ENCODE measurements at places on chromosomes 12 and 14.

GRCh38 chr14:52304248-52304904 lies 9.7 kb upstream of the PTGER2 start:
- no peak for DNase-seq

GRCh38 chr14:103925316-103925715 lies 2.9 kb upstream of the TDRD9 start:
- DNase-seq, result no peak

- DNase-seq, result no peak
These were observed 3.3 kb downstream of the IL26 start for GRCh38 chr12:68222326-68222725.

- DNase-seq, result no peak
These were observed 33.3 kb upstream of the INF2 start for GRCh38 chr14:104656014-104656714.

DNA sequence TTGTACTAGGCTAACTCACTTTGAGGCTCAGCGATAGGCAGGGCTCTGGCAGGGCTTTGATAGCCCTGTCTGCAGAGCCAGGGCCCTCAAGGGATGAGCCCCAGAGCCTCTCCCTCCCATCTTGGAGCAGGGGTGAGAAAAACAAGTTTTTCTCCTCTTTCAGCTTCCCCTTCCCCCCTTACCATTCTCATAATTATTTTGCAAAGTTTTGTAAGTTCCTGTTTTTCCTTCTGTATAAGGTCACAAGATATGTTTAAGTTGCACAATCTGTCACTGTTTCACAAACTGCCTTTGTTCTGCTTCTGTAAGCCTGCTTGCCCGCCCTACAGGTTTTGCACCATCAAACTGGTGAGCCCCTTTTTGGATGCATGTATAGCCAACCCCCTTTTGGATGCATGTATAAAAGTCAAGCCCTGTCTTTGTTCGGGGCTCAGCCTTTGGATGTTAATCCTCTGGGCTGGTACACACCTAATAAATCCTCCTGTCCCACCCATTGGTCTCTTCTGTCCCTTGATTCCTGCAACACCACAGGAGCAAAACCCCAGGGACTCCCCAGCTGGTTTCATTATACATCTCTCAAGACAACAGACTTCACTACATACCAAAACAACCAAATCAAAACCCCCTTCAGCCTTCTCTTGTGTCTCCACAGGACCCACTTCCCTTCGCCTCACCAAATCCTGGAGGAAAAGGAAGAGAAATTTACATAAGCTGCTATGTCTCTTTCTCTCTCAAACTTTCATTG lies 52.5 kb upstream of the RESF1 start:
- no peak for DNase-seq

DNA sequence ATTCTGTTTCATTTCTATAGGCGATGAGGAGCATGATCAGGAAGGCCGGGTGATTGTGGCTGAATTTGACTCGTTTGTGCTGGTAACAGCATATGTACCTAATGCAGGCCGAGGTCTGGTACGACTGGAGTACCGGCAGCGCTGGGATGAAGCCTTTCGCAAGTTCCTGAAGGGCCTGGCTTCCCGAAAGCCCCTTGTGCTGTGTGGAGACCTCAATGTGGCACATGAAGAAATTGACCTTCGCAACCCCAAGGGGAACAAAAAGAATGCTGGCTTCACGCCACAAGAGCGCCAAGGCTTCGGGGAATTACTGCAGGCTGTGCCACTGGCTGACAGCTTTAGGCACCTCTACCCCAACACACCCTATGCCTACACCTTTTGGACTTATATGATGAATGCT lies 1.9 kb downstream of the APEX1 start:
- DNase-seq, result no peak

GRCh38 chr12:64392221-64392620 lies 1.7 kb upstream of the C12orf56 start:
- DNase-seq, result no peak

- DNase-seq, result no peak
These were observed 15.4 kb upstream of the PLEKHG3 start for GRCh38 chr14:64688811-64689281.

GRCh38 chr14:104591506-104592291 lies 12.1 kb downstream of the C14orf180 start:
- no peak for DNase-seq

- peak; percentile 85 for DNase-seq
These were observed 151.0 kb downstream of the ADGRD1 start for GRCh38 chr12:131104463-131105350.

DNA sequence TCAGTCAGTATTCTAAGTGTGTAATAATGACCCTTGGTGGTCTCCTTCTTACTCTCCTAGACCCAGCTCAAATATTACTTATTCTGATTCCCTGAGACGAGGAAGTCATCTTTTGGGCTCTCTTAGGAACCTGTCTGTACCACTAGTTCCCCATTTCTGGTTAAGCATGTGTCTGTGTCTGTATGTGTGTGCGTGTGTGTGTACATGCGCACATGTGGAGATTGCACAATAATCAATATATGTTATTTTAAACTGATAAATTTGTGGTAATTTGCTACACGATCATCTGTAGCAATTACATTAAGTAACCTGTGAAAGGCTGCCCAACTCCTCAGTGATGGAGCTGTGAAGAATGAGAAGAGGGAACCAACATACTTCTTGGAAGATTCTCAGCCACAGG lies 132.2 kb downstream of the ASCL4 start:
- DNase-seq, result no peak

- no peak for DNase-seq
These were observed 41.2 kb downstream of the NEUROD4 start for GRCh38 chr12:55061024-55061423.

DNA sequence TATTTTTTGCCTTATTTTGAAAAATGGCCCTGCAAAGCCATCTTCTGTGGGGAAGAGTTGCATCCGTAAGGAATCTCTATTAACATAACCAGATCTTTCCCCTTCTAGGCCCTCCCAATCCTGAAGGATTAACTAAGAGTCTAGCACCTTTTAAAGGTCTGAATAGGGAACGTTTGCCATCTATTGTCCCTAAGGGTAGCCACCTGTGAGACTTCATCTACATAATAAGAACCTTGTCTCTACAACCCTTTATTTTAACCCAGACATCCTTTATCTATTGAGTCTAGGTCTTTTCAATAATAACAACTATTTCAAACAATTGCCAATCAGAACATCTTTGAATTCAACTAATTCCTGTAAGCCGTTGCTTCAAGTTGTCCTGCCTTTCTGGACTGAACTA lies 4.4 kb downstream of the EDDM3B start:
- DNase-seq, result no peak

GRCh38 chr12:121537814-121538698 lies 42.8 kb downstream of the KDM2B start:
- no peak for DNase-seq

- no peak for DNase-seq
These were observed 794 bp upstream of the LRTM2 start for GRCh38 chr12:1819571-1819970.

DNA sequence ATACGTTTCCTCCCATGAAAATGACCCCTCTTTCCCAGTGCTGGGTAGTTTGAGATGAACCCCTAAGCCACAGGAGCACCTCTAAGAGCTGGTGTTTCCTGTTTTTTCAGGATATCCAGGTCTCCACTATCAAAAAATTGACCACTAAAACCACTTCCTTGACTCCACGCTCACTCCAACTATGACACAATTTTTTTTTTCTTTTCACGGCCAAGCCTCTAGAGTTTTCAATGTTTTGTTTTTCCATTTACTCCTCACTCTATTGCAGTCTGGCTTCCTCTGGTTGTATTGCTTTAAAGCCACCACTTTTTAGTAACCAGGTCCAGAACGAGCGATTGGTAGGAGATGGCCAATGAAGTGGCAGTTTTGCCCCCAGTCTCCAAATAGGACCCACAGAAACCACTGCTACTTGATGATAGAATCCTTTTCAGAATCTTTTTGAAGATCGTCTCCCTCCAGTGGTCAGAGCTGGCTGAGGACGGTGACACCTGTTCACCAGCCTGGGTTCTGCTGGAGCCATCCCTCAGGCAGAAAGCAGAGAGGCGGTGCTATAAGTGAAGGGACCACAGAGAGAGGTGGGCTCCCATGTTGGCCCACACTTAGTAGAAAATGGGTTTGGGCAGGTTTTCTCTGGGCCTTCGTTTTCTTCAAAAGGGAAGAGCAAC lies 454.4 kb downstream of the VRK1 start:
- no peak for DNase-seq

DNA sequence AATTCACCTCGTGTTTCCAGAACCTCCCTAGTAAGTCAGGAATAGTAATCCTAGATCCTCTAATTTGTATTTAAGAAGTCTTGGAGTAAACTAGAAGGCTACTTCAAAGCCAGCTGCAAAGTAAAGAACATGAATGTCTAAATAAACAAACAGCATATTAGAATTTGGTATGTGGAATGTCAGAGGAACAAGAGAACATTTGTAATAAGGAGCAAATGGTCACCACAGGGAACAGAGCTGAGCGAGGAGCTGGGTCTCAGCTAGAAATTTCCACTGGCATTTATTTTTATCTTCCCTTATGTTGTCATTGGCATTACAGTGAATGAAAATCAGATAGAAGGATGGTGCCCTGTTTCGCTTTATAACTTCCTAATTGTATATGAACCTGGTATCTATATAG lies 50.2 kb downstream of the FRMD6 start:
- no peak for DNase-seq

All from ovary (tissue), 10 donors.